ENCODE measurements at places on chromosomes 16 and 17.

DNA sequence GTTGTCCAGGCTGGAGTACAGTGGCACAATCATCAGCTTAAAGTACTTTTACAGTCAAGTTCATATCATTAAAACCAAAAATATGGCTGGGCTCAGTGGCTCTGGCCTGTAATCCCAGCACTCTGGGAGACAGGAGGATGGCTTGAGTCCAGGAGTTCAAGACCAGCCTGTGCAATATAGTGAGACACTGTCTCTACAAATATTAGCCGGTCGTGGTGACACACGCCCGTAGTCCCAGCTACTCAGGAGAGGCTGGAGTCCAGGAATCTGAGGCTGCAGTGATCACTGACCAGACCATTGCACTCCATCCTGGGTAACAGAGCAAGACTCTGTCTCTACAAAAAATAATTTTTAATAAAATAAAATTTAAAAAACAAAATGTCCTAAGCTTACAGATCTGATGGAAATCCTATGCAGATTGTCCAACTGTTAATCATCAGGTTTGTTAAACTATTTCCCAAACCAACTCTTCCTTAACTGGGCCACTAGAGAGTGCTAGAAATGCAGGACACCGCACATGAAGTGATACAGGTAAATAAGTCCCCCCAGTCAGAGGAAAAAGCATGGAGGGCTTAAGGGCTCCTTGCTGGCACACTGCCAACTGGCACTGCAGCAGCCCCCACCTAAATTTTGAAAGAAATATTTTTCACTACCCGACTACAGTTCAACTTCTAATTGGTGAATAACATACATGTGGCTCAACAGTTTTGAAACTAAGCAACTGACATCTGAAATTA lies 2.8 kb downstream of the USP22 start:
- DNase-seq = no peak

DNA sequence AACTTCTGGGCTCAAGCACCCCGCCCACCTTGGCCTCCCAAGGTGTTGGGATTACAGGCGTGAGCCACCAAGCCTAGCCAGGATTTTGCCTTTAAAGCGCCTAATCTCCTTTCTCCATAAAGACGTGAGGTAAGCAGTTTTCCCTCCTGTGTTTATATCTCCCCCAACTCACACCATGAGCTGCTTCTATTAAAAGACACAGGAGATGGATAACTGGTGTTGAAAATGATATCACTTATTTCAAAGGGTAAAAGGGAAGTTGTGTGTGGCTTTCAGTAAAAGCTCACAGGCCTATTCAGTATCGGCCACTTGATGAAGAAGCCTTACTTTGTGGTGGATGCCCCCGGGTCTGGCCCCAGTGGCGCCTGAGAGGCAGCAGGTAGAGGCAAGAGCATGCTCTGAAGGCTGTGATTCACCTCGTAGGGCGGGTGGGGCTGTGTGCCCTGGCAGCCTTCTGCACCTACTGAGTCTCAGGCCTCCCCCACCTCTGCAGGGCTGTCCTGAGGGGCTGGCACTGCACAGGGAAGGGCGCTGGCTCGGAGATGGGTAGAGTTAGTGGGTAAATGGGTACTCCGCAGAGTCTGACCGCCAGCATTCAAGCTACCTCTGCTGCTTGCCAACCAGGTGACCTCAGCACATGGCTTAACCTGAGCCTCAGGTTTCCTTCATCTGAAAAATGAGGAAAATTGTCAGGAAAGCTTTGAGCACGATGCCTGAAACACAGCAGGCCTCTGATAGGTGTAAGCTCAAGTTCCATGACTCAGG lies 146.8 kb downstream of the CLEC16A start:
- DNase-seq = no peak

- DNase-seq = no peak
Measured at GRCh38 chr17:6166492-6167179, 96.5 kb downstream of the WSCD1 start.

DNA sequence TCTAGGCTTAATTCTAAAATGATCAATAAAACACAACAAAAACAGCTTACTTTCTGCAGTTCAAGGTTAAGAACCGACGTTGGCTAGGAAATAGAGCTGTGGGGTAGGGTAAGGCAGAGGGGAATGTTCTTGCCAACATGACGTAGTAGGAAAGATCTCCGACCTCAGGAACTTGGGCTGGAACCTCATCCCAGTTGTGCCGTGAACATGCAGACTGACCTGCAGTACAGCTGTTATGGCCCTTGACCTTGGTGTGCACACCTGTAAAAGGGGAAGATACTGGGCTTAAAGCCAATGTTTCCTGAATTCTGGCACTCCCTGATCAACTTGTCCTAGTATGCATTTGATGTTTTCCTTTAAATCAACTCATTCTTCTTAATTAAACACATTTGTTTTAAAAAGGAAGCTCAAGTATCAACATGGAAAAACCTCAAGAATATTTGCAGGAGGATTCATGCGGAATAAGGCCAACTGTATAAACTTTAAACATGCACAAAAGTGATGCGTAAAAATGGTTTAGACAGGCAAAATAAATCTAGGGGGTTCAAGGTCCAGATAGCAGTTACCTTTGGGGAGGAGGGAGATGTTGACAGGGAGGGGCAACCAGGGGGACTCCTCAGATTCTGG lies 14.2 kb upstream of the SLC6A2 start:
- DNase-seq = no peak

- no peak for DNase-seq
Measured at GRCh38 chr17:4318186-4318585, 48.3 kb downstream of the UBE2G1 start.

DNA sequence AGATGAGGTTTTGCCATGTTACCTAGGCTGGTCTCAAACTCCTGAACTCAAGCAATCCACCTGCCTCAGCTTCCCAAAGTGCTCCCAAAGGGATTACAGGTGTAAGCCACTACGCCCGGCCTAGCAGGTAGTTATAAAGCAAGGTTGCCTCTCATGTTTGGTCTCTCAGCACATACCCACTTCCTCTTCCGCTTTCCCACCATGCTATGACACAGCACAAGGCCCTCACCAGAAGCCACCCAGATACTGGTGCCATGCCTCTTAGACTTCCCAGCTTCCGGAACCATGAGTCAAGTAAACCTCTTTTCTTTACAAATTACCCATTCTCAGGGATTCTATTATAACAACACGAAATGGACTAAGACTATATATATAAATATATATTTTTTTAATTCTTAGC lies 143.6 kb downstream of the COPRS start:
- DNase-seq = no peak

- DNase-seq = no peak
Measured at GRCh38 chr16:19851476-19851875, 33.2 kb downstream of the GPRC5B start.

GRCh38 chr17:42991471-42991870 lies 6.7 kb upstream of the RPL27 start:
- DNase-seq = no peak

DNA sequence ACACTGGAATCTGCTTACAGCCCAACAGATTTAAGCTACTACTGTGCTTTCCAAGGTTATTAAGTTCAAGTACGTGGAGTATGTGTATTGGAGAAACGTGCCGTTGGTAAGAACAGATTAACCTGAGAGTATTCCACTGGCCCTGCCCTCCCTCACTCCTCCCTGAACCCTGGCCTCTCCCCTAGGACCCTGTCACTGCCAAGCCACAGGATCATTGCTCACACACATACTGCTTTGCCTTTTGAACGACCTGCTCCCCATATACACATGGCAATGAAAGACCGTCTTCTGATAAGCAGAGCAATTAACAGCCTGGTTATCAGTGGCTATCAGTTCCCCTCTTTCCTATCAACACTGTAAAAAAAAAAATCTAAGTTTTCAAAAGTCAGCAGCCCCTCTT lies 458.9 kb upstream of the DYNLRB2 start:
- no peak for DNase-seq

GRCh38 chr17:78821961-78822360 lies 18.7 kb downstream of the USP36 start:
- no peak for DNase-seq

- DNase-seq = peak; percentile 10
Measured at GRCh38 chr17:17723354-17724261, 42.4 kb downstream of the RAI1 start.

DNA sequence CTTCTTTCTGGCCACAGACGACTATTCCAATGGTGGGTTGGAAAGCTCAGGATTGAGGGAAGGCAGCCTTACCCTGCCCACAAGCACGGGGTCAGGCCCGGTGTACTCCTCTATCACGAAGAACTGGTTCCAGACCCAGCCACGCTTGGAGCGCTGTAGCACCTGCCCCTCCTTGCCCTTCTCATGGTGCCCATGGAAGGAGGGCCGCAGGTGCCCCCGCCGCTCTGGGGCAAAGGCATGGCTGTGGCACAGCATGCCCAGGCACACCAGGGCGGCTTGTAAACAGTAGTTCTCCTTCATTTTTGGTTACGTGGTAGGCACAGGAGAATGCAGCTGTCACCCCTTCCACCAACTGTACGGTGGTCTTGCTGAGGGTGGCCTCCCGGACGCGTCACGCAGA lies 117.3 kb downstream of the CDH11 start:
- no peak for DNase-seq

DNA sequence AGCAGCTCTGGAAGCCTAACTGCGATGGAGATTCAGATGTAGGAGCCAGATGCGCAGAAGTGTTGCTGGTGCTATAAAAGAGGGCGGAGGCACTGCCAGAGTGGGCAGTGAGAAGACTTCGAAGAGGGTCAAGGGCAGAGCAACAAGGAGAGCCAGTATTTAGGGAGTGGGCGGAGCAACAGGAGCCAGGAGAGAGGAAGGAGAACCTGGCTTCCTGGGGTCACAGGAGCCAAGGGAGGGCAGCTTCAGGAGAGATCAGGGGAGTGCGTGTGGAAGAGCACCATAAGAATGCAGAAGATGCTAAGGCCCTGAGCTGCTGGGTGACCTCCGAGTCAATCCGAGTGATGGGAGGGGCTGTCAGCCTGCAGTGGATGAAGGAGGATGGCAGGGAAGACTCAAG lies 14.4 kb upstream of the MRPS23 start:
- DNase-seq = no peak

- DNase-seq = no peak
Measured at GRCh38 chr17:58452738-58453137, 35.4 kb upstream of the RNF43 start.

GRCh38 chr16:16038950-16039349 lies 89.5 kb downstream of the ABCC1 start:
- DNase-seq = no peak

GRCh38 chr16:9528511-9529079 lies 437.2 kb downstream of the HAPSTR1 start:
- DNase-seq = no peak

GRCh38 chr17:73237714-73238113 lies 24.0 kb downstream of the CPSF4L start:
- no peak for DNase-seq

- no peak for DNase-seq
Measured at GRCh38 chr17:66966704-66967418, 2.4 kb downstream of the CACNG4 start.

DNA sequence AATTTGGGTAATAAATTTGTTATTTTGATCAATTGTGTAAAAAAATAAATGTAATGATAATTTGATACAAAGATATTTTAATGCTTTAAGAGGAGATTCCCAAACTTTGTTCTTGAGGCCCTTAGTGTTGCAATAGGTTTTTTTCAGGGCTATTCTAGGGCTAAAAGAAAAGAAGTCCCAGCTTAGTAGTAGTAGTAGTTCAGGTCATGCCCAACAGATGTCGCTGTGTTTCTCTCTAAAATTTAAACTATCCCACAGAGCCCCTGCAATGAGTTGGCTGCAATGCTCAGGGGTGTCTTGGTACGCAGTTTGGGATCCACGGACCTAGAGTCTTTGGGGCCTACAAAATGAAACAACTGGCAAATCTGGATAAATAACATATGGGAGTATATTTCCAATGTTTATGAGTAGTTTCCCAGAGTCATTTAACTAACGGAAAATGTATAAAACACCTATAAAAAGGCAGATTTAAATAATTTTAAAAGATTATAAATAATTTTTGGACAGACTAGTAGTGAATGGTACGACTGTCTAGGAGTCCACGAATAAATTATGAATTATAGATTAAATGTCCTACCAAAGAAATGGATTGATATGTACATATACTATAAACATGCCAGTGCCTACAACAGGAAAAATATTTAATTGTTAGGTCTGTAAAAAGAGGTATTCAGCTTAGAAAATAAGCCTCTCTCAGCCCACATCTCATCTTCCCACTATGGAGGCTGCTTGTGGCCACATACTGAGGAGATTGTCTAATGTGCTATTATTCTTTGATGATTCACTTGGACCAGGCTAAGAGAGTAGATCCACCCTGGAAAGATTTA lies 228.5 kb upstream of the PMFBP1 start:
- DNase-seq = no peak

GRCh38 chr17:37047631-37048104 lies 98.9 kb downstream of the AATF start:
- DNase-seq = peak; percentile 53

DNA sequence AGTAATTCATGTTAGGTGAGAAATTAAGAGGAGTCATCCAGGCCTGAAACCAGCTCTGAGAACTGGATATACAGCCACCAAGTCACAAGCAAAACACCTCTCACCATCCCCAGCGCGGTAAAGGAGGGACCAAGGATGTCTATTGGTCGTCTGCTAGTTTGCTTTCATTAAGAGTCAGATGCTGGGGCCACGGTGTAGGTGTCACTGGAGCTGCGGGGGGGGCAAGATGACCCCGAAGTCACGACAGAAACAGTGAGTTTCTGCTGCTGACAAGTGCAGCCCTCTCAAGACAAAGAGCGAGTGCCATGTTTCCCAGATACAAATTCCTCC lies 790 bp downstream of the NCBP3 start:
- peak; percentile 17 for DNase-seq

DNA sequence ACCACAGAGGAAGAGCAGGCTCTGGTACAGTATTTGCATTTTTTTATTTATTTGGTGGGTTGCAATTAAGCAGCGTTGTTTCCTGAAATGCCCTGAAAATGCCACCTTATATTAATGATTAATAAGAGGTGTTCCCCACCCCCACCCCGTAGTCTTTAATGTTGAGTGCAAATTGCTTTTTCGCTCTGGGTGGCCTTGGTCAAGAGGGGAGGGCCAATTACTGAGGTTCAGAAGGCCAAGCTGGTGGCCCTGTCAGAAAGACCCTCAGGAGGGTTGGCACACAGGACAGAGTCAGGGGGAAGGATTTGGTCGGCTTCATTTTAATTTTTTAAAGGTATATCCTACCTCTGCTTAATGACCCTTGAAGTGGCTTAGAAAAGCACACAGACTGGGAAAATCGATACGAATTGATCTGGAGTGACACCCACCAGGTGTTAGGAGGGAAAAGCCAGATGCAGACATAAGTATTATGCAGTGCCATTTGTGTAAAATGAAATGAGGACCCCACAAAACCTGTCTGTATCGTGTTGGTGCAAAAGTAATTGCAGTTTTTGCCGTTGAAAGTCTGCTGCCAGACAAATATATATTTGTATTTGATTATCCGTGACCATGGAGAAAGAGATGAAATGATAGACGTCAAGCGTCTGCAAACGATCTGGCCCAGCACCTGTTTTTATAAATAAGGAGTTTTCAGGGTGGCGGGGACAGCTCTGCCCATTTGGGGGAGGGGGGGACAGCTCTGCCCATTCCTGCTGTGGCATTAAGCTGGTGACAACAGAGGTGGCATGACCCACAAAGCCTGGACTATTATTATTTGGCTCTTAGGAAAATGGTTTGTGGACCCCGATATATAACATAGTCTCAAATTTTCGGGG lies 143.8 kb upstream of the PLCG2 start:
- DNase-seq = no peak

GRCh38 chr17:30275911-30276310 lies 15.8 kb downstream of the BLMH start:
- DNase-seq = no peak

Data from activated T-helper 9 cell treated with anti-CD3 and anti-CD28 coated beads, Interleukin-2, amount 50 U/mL, for 16 hours (primary cell).